ENCODE measurements at places on chromosomes 2 and 18. TPM values are rescaled to one million over a fixed set of nuclear protein-coding genes. Genes with fewer than 3 reads are reported as not detected.

Gene C2orf72
- total RNA-seq = 7.6 TPM

Gene KANSL1L
- 0.34 TPM for total RNA-seq

Gene ALPG
- total RNA-seq = 0.45 TPM

Gene TMEM169
- total RNA-seq = 0.42 TPM

Gene GKN1
- total RNA-seq = not detected

Gene RGPD3
- 0.13 TPM for total RNA-seq

Gene FLACC1
- not detected for total RNA-seq

Gene CBLN2
- total RNA-seq = 0.06 TPM

Gene PLEKHH2
- 2.3 TPM for total RNA-seq

Gene UGT1A5
- total RNA-seq = not detected

Gene SPP2
- total RNA-seq = not detected

Gene PLGLB1
- 0.30 TPM for total RNA-seq

Gene KCNE4
- total RNA-seq = 0.69 TPM

Gene COL6A3
- total RNA-seq = 0.14 TPM

Gene OSR1
- 6.3 TPM for total RNA-seq

Gene MYOM1
- total RNA-seq = 0.19 TPM

Gene CYP26B1
- 12.8 TPM for total RNA-seq

Gene CYP27A1
- 0.32 TPM for total RNA-seq

Gene ERBB4
- total RNA-seq = not detected

Gene ABCG5
- not detected for total RNA-seq

Gene PRSS56
- total RNA-seq = 0.11 TPM

Gene CXCR1
- total RNA-seq = not detected

Gene SLC5A6
- 64.6 TPM for total RNA-seq

Gene REG1A
- total RNA-seq = not detected

Gene TAF4B
- 4.8 TPM for total RNA-seq

All from A549 treated with GW870086 at 1 μM for 4 hours (cell line).